GM23248 (cell line): ENCODE measurements at places on chromosomes 4 and X. TPM values are rescaled to one million over a fixed set of nuclear protein-coding genes. Genes with fewer than 3 reads are reported as not detected.

DNA sequence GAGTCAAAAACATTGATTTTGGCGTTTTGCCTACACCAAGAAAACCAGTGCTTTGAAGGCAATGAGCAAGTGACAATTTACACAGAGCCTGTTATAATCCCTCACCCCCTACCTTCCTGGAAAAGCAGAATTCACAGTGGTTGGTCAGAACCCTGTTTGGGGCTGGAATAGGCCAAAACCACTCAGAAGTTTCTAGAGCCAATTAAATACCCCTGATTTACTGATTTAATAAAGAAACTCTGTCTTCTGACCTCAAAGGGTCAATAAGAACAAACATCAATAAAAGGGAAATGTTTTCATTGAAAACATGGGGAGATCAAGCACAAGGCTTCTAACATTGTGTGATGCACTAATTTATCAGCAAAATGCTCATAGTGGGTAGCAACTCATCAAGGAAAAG is 116.3 kb downstream of the UNC5C start:
- H3K4me3 ChIP-seq = no peak overlapping the region
- no peak for DNase-seq
- no peaks in the 10 kb centered on the region for H3K36me3 ChIP-seq
- no peaks in the 10 kb centered on the region for H3K4me1 ChIP-seq
- H3K27me3 ChIP-seq = no peaks in the 10 kb centered on the region
- H3K27ac ChIP-seq = no peak overlapping the region

- H3K27ac ChIP-seq = no peak overlapping the region
- H3K4me3 ChIP-seq = no peak overlapping the region
- no peaks in the 10 kb centered on the region for H3K36me3 ChIP-seq
- H3K27me3 ChIP-seq = no peaks in the 10 kb centered on the region
- peak; percentile 13 for DNase-seq
These were observed 597.0 kb downstream of the PCDH18 start for GRCh38 chr4:136935305-136935704.

DCHS2 gene
- total RNA-seq = not detected in 2 replicates

GPR82 gene
- total RNA-seq = not detected in 2 replicates
